ENCODE measurements at places on chromosomes 1 and 21.

- no peak for DNase-seq
These were observed 685 bp downstream of the RIMKLA start for GRCh38 chr1:42381280-42381673.

DNA sequence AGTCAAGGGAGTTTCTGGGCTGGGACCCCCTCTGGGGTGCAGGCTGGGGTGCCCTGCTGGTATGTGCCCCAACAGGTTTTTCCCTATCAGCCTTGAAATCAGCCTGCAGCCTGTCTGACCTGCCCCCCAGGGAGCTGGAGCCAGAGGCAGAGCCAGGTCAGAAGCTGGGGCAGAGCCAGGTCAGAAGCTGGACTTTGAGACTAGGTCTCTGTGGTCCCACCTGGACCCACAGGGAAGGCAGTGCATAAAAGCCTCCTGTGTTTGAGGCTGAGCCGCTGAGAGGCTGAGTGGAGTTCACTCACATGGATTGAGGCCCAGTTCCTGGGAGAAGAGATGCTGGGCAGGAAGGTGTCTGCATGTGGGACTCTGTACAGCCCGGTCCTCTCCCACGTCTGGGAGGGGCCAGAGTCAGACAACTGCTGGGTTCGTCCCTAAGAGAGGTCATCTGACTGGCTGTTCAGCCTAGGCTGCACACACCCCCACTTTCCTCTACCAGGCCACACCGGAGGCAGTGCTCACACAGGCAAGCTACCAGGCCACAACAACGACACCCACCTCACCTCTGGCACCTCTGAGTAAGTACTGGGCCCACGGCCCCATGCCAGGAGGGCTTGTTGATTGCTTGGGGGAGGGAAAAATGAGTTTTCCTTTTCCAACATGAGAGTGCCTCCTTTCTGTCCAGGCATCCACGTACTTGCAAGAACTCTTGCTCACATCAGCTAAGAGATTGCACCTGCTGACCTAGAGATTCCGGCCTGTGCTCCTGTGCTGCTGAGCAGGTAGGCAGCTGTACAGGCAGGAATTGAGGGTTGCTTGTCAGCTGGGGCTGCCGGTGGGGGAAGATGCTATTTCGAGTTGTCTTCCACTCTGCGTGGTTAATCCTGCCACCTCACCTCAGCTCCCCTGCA lies at the start of gene ANXA9:
TSS of gene ANXA9 (plus strand) at position 488 of the 908 bp plus-strand sequence. CDS start 814 bp downstream, outside the sequence.
- no peak for DNase-seq

DNA sequence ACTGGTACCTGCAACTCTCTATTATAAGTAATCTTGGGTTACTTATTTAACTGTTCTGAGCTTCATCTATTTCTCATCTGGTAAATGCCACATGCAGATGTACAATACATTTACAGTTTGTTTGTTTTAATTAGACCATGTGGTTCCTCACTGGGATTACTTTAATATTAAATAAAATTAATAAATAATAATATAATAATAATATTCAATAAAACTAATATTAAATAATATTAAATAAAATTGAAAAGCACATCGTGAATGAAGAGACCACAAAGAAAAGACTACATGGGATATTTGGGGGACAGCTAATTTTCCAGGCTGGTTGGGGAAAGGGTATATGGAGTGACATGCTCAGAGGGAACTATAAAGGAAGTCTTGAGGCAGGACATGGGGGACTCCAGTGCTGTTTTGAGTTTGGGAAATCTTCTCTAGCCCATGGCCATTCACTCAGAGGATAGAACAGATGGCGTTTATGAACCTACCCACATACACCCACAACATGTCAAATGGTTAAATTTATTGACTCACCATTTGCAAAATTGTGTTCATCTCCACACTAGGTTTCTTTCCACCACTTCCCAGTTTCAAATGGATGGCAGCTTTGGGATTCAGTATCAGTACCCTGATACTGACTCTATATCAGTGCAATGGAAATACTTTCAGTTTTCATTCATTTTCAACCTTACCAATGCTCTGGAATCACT lies 25.6 kb downstream of the DIRAS3 start:
- DNase-seq: no peak

- no peak for DNase-seq
These were observed 5.1 kb upstream of the PTPRC start for GRCh38 chr1:198633675-198634121.

- no peak for DNase-seq
These were observed 15.7 kb upstream of the C1orf146 start for GRCh38 chr1:92201973-92202372.

DNA sequence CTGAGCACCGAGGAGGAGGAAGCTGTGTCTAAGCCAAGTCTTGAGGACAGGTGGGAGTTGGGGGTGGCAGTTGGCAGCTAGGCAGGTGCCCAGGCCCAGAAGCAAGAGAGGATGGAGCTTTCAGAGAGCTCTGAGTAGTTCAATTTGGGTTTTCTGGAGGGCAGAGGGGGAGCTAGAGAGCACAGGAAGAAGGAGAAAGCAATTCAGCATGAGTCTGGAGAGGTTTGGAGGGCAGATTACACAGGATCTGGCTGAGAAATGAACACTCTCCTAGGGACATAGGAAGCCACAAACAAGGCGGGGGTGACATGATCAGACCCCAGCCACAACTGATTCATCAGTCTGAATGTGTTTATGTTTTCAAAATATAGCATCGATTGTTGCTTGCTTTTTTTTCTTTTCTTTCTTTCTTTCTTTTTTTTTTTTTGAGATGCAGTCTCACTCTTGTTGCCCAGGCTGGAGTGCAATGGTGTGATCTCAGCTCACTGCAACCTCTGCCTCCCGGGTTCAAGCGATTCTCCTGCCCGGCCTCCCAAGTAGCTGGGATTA lies 23.8 kb downstream of the PTPRF start:
- no peak for DNase-seq

DNA sequence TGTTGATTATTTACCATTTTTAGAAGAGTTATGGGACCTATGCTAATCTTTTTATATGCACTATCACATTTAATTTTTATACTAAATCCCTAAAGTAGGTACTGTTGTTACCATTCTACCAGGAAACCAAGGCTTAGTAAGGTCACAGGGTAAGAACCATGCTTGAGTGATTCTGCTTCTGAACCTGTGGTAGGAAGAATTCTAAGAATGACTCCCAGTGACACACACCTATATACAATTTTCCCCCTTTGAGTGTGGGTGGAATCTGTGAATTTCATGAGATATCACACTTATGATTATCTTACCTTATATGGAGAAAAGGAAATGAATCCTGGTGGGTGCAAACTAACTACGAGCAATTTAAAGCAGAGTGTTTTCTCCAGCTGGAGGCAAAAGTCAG lies 391.0 kb downstream of the USH2A start:
- no peak for DNase-seq

- no peak for DNase-seq
These were observed 10.3 kb downstream of the KCNE1 start for GRCh38 chr21:34501716-34502115.

GRCh38 chr1:93437976-93438605 lies 9.8 kb upstream of the FNBP1L start:
- peak; percentile 59 for DNase-seq

GRCh38 chr21:28333578-28334075 lies 659.0 kb downstream of the LTN1 start:
- DNase-seq: no peak

- DNase-seq: no peak
These were observed 48.1 kb downstream of the SPATA46 start for GRCh38 chr1:162328512-162328911.

DNA sequence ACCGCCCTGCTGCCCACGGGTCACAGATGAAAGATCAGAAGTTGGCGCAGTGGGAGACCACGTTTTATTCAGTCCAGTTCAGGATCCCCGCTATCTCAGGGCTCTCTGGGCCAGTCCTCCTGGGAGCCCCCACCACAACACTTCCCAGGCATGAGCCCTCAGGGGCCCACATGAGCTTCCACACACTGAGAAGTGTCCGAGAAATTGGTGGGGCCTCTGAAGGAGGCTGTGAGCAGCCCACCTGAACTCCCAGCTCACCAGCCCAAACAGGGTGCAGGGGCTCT lies 12.1 kb downstream of the TRIM46 start:
- no peak for DNase-seq

DNA sequence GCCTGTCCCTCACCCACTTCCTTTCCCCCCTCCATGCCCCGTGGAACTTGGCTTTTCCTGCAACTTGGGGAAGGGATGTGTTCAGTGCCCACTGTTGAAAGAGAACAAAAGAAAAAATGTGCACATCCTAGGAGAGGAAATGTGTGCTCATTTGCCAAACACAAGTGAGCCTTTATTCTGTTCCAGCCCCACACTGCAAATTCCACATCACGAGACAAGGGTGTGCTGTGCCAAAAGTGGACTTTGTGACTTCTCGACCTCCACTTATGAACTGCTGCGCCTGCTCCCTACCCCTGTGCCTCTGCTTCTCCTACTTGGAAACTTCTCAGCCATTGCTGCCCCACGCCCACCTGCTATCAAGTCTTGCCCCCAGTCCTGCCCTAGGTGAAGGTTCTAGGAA lies 97.0 kb upstream of the GRIK3 start:
- no peak for DNase-seq

DNA sequence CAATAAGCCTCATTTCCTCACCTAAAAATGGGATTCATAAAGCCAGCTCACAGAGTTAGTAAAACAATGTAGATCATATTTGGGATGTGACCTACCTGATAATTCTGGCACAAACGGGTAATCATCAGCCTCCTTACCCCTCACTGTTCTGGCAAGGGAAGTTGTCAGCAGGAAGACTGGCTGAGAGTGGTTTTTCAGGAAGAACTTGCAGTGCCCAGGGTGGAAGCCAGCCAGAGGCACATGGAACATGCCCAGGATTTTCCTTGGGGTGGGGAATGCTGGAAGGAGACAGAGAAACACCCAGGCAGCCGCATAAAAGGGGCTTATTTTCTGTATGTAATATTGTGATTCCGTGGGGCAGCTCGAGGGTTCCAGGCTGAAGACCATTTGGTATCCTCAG lies 7.7 kb upstream of the SLC5A9 start:
- DNase-seq: no peak

DNA sequence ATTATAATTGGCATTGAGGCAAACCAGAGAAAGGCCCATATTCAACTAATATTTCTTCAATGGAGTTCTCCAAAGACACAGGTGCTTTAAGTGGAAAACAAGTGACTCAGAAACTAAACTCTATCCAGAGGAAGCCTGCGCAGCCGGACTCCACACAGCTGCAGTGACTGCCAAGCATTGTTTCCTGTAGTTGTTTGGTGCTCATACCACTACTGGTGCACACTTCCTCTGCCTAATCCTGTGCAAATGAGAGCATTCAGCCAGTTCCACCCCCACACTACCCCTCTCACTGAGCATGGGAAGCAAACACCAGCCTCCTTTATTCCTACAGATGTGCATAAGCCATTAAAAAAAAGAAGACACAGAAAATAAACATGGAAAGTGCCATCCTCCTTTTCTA lies 102.9 kb downstream of the VAV3 start:
- no peak for DNase-seq

DNA sequence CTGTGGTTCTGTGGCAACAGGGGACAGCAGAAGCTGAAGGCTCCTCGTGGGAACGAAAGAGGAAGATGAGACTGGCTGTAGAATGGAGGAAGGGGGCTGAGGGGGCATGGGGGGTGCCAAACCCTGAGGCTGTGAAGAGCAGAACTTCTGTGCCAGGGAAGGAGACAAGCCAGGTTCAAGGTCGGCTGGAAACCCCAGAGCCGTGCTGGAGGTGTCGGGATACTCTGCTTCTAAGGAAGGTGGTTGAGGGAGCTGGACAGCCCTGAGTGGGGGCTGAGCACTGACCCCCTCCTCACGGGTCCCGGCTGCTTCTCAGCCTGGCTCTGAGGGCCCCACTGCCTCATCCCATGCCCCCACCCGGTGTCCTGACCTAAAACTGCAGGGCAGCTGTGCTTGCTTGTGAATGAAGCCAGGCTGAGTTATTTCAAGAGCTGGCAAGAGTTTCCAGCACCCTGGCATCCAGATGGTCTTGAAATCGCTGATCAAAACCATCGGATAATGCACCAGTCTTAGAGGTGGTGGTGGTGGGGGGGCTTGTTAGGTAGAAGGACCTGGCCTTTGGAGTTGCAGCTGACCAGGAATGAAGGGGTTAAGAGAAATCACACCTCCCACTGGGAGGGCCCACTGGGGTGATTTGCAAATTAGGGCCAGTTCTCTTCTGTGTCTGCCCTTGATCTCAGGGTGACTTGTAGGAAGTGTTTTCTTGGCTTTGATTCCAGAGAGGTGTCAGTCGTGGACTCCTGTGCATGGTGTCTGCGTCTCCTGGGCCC lies 218.9 kb upstream of the C1orf174 start:
- DNase-seq: no peak

DNA sequence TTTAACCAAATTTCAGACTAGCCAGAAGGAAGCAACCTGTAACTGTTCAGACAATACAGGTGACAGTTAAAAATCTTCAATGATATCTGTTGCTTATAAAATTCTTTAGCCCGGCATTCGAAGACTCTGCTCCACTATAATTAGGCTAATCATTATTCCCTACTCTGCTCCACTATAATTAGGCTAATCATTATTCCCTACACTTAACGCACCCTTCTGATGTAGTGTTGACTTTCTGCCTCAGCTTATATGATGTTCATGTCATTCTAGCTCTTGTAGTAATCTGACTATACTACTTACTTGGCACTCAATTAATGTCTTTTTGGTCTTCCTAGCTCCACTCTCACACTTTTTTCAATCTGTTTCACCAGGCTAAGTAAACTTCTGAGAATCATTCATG lies 13.3 kb downstream of the TESK2 start:
- DNase-seq: peak; percentile 78

GRCh38 chr1:41274752-41275545 lies 32.8 kb upstream of the SCMH1 start:
- no peak for DNase-seq

GRCh38 chr1:239247285-239247684 lies 139.1 kb upstream of the CHRM3 start:
- DNase-seq: no peak

- no peak for DNase-seq
These were observed 555.5 kb upstream of the NR5A2 start for GRCh38 chr1:199472018-199472417.

DNA sequence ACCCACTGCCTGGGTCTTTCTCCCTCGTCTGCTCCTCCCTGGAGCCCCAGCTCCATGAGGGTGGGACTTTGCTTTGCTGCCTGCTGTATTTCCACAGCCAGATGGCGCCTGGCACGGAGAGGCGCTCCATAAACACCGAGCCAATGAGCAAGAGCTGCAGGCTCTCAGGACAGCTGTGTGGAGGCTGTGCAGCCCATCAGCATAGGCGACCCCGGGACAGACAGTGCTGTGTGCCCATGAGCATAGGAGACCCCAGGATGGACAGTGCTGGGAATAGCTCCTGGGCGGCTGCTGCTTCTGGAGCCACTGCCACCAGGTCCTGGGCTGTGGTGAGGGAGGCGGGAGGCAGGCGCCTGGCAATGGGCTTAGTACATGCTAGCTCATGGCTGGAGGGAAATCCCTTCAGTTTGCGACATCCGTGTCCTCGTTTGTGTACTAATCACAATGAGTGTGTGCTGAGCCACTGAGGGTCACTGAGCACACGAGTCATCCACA lies 29.2 kb downstream of the CEP104 start:
- DNase-seq: no peak

DNA sequence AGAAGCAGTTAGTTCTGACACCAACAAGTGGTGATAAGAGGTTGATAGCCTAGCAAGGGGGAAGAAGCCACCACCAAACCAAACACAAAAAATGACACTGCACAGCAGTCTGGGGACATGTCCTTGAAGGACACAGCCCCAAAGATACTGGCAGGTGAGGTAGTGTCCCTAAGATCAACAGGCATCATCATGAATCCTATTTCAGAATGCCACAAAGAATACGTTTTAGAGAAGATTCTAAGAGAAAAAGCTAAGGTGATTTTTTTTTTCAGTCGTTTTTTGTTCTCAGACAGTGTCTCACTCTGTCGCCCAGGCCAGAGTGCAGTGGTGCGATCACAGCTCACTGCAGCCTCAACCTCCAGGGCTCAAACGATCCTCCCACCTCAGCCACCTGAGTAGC lies 19.6 kb downstream of the MTHFR start:
- DNase-seq: no peak

Measured in NCI-H1417 treated with DMSO at 0.1 percent for 48 hours (cell line).